NCI-H510A treated with DMSO at 0.1 percent for 48 hours (cell line): ENCODE measurements at places on chromosomes 7 and 10.

- DNase-seq = peak; percentile 24
Measured at GRCh38 chr7:98252425-98253054, 508 bp upstream of the TECPR1 start.

DNA sequence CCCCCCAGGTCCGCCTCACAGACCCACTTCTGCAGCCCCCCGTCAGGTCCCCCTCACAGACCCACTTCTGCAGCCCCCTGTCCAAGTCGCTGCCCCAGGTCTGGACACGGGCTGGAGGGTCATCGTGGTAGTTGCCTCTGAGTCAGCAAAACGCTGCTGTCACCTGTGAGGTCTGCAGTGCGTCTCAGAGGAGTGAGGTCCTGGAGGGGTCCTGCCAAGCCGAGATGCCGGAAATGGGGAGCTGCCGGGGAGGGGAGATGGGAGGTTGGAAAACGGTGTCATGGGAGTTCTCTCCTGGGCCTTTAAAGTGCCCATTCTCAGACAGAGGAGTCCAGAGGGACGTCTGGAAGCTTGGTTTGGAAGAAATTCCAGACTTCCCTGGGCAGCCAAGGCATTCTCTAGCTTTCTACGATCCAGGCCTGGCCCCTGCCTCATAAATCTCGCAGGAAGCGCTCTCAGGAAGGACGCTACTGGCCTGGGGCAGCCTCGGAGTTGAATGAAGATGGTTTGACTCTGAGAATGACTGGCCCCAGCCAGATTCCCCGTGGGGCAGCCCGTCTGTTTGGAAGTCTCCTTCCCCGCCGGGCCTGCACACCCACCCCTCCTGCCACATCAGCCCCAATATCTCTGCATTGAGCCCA is 38.7 kb downstream of the CALML3 start:
- DNase-seq = no peak

DNA sequence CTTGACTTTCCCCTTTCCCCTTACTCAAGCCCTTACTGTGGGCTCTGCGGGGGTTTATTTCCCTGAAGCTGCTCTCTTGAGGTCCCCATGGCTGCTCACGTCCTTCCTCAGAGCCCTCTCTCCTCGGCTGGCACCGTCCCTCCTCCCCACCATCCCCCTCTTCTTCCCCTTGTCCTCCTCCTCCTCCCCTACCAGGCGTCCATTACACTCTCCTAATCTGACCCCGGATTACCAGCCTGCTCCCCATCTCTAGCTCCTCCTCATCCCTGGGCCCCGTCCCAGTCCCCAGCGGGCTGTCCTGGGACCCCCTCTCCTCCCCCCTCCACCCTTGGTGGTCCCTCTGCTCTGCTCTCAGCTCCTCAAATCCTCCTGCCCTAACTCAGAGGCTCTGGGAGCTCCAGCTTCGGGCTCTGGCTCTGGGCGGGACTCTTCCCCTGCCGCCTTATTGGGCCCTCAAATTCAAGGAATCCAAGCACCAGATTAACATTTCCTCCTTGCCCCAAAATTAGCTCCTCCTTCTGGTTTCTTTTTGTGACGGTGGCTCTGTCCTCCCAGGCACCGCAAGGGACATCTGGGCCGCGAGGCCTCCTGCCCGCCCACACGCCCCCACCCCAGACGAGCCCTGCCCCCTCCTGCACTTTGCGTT is 48.5 kb upstream of the LEP start:
- no peak for DNase-seq

DNA sequence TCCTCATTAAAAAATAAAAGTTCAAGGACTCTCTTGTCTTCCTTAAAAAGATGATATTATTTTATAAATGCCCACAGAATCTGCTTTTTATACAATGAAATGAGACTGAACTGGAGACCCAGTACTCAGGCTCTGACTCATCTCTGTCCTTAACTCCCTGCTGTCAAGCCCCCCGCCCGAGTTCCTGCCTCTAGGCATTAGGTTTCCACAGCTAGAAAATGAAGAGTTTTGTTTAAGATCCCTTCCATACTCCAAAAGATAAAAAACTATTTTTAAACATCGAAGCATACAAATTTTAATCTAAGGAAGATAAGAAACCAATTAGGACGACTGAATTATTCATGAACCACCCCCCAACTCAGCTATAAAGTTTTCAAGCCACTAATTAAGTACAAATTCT is 97.7 kb upstream of the FEZF1 start:
- no peak for DNase-seq

DNA sequence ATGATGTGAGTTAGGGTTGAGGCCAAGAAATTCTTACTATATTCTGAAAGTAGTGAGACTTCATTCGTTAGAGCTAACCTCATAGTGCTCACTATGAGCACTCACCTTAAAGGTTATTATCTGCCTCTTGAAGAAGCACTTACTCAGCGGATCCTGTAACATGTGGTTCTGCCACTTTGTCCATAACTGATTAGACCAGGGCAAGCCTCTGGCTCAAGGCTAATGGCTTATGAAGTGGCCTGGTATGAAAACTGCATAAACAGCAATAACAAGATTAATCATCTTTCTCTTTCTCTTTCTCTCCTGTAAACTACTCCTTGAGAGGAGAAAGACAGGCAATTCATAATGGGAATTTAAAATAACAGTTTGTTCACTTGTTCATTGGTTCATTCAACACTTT is 82.8 kb downstream of the MAPK8 start:
- peak; percentile 23 for DNase-seq

GRCh38 chr10:87860156-87860795 is 3.1 kb downstream of the KLLN start:
- peak; percentile 62 for DNase-seq

- DNase-seq = no peak
Measured at GRCh38 chr7:50646069-50646468, 80.9 kb upstream of the DDC start.

- DNase-seq = no peak
Measured at GRCh38 chr7:53656881-53657280, 621.4 kb downstream of the POM121L12 start.
